T1000 (cell line): ENCODE measurements at places on chromosomes 2 and 18.

DNA sequence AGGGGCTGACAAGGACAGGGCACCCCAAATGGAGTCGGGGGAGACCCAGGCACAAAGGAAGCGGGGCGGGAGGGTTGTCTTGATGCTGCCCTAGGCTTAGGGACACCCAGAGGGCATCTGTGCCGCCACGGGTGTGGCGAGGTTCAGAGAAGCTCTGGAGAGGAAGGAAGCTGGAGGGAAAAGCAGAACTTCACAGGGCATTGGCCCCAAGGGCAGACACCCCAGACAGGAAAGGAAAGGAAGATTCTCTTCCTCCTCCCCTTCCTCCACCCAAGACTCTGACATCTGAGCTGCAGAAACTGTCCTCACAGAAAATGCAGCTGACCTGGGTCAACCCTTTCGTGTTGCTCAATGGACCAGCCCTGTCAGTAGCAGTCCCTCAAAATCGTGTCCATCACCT is 25.6 kb downstream of the DNMT3A start:
- no peak for DNase-seq

GRCh38 chr2:51350100-51350499 is 318.2 kb upstream of the NRXN1 start:
- no peak for DNase-seq

- DNase-seq, result no peak
Measured at GRCh38 chr2:17916584-17916983, 38.1 kb downstream of the KCNS3 start.

DNA sequence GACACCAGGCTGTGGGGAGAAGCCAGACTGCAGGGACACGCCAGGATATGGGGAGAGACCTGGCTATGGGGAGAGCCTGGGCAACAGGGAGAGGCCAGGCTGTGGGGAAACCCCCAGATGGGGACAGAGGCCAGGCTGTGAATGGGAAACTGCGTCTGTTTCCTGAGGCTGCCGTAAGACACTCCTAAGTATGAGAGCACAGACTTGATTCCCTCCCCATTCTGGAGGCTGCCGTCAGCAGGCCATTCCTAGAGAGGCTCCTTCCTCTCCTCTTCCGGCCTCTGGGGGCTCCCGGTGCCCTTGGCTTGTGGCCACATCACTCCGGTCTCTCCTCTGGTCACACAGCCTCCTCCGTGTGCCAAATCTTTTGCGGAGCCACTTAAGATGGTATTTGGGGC is 32.3 kb downstream of the ADI1 start:
- no peak for DNase-seq

DNA sequence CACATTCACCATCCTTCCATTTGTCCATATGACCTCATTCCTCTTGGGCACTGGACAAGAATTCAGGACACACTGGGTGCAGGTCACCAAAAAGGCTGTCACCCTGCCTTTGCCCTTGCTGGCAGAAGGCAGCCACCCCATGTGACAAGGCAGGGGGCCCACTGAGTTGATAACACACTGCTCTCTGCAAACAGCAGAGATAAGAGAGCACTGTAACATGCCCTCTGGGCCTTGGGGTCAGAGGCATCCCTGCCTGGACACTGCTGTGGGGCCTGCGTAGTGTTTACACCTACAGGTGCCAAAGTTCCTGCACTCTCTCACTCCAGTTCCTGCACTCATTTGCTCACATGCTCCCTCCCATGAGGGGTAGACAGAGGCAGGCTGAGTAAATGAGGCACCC is 344.7 kb upstream of the TCF4 start:
- no peak for DNase-seq

GRCh38 chr2:46411245-46411641 is 68.1 kb upstream of the TMEM247 start:
- DNase-seq, result no peak

- DNase-seq, result no peak
Measured at GRCh38 chr2:45438872-45439665, 172.0 kb downstream of the SRBD1 start.

DNA sequence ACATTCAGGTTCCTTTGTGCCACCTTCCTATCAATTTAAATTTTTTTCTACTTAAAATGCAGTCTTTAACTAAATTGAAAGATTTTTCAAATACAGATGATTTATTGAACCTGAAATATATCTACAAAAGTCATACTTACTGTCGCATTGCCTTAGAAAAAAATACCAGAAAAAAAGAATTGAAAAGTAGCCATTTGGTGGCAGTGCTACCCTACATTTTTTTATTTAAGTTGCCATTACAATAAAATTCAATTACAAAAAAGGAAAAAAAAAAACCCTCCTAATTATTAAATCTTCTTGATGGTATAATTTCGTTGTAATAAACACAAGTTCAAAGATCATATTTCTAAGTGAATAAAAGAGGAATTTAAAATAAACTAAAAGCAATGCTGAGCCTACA is 43.4 kb downstream of the DSC3 start:
- DNase-seq, result no peak

- no peak for DNase-seq
Measured at GRCh38 chr2:2871480-2872308, 505.9 kb downstream of the EIPR1 start.

DNA sequence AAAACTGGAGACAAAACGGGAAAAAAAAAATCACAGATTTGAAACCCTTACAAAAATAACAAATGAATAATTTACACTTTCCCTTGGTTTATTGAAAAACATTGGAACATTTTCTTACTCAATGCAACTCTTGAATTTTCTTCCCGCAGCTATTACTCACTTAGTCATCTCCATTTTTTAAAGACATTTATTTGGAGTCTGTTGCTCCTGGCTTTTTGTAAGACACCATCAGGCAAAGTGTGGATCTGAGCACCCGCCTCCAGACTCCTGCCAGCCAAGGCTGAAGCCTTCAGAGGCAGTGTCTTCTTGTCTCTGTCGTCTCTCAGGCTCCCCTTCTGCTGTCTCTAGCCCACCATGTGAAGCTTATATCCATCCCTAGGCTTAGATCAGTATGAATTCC is 46.2 kb downstream of the TRIB2 start:
- DNase-seq, result no peak

GRCh38 chr2:86671337-86671981 is 47.8 kb upstream of the RNF103 start:
- no peak for DNase-seq

- no peak for DNase-seq
Measured at GRCh38 chr2:171966235-171966634, 33.5 kb upstream of the METAP1D start.

- no peak for DNase-seq
Measured at GRCh38 chr2:102483086-102483485, 10.1 kb downstream of the SLC9A4 start.

- no peak for DNase-seq
Measured at GRCh38 chr2:64604155-64604554, 49.6 kb downstream of the SERTAD2 start.

DNA sequence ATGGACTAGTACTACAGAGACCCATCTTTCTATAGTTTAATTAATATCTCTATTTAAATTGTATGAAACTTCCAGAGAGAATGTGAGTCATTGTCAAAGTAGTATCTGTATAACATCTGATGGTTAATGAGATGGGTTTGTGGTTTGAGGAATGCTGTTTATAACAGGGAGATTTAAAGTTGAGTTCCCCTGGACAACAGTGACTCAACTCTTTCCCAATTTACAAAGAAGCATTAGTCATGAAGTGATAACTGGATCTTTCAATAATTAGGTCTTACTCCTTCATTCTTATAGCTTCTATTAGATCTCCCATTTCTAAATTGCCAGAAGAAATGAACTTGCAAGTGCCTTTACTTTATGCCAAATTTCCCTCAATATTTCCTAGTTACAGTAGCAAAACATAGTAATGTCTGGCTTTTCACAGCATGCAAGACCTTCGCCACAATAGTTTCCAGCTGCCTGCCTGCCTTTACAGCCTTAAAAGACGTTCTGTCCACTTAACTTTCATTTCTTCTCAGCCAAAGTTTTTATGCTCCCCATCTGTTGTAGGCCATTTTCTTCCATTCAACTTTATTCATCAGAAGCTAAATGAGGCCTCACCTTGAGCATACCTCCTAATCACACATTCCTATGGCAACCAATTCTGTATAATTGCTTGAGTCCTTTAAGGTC is 47.7 kb upstream of the WDR75 start:
- DNase-seq, result no peak

- DNase-seq, result no peak
Measured at GRCh38 chr2:189527812-189528592, 52.6 kb downstream of the SLC40A1 start.

DNA sequence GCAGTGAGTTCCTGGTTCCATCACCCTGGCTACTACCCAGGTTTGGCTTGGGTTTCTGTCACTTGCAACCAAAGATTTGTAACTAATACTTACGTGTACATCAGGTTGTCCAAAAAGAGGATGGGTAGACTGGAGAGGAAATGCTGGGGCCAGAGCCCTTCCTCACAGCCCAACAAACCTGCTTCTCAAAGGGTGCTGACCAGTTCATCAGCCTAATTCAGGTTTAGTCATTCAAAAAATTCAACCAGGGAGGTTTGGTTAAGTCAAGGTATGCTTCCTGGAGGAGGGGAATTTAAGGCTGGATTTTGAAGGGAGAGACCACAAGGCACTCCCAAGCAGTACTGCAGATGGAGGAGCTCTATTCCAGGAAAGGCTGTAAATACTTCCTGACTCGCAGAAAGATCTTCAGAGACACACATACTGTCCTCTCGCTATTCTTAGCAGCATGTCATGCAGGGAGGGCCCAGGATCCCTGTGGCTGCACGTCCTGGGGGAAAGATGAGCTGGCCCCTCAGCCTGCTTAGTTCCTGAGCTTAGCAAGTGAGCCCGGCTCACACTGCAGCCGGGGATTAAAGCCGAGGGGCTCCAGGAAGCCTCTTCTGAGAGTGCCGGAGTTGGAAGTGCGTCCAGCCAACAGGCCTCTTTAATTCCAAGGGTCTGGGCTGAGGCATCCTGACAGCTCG is 40.0 kb upstream of the BIN1 start:
- DNase-seq, result no peak

DNA sequence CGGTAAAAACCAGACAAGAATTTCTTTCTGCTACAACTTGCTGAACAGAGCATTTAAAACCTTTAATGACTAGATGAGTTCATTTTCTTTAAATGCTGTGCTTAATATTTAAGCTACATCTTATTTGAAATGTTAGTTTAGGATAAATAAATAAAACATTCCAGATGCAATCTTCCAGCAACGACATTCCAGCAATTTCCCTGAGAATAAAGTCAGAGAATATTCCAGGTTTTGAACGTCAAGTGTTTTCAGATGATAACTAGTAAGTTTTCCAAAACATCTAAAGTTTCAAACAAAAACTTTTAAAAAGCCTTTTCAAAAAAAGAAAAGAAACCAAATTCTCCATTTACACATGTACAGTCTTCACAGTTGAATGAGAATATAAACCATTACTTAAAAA is 104.8 kb downstream of the PPP1R1C start:
- DNase-seq, result no peak

DNA sequence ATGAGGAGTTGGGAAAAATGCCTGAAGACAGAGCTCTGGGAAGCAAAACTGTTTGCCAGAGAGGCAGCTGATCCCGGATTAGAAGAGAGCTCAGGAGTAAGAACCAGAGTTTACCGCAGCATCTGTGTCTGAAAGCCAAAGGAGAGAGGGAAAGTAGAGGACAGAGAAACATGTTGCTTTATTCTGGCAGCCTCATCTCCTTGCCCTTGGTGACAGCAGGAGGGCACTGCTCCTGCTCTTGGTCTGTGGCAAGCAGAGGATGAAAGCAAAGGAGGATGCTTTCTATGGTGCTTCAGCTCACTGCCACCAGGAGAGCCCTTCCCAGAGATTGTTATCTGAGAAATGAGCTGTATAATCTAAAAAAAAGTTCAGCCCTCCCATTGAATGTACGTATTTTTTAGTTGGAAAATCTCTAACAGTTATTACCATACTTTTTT is 7.7 kb downstream of the SLC1A4 start:
- no peak for DNase-seq

- DNase-seq, result no peak
Measured at GRCh38 chr18:55515941-55516710, 71.9 kb downstream of the TCF4 start.

DNA sequence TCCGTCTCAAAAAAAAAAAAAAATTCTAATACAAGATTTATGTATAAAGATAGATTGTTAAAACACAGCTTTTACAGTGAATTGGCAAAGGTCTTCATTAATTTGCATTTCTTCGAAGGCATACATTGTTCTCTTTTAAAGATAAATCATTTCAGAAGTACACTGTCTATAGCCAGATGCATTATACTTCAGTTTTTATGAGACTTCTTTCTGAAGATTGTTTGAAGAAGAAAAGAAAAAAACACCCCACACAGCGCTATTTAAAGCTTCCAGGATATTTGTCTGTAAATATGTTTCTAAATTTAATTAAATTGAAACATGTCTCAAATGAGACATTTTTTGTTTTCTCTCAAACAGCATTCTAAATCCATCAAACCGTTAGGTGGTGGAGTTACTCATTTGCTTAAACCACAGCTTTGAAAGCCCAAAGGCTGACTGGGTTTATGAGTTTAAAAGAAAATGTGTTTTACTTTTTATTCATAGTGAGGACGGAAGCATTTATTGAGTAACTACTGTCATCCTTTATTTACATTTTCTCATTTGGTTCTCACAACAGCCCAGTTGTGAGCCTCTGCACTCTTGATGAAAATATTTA is 42.4 kb upstream of the C1GALT1C1L start:
- no peak for DNase-seq

DNA sequence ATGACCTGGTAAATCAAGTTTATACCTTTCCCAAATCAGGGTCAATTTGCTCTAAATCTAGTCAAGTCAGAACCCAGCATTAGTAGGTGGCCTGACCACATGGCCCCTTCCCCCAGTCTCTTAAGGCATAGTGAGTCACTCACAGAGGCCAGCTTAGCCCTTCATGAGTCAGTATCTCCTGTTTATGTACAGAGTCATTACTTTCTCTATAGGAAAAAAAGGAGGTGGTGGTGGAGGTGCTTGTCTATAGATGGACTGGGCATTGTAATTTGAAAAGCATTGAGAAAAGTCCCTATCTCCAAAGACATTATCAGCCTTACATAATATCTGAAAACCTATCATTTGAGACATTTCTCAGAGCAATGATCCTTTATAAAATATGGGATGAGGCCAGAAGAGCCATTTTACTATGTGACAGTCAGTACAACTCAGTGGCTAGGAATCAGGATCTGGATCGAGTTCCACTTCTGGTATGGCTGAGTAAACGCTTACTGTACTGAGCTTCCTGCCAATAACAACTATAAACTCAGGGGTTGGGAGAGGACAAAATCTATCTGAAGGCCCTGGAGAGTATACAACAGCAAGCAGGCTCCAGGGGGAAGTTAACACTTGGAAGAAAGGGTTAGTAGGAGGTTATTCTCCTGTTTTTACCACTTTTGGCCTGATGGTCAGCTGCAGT is 22.5 kb upstream of the SIGLEC15 start:
- DNase-seq, result peak; percentile 42

DNA sequence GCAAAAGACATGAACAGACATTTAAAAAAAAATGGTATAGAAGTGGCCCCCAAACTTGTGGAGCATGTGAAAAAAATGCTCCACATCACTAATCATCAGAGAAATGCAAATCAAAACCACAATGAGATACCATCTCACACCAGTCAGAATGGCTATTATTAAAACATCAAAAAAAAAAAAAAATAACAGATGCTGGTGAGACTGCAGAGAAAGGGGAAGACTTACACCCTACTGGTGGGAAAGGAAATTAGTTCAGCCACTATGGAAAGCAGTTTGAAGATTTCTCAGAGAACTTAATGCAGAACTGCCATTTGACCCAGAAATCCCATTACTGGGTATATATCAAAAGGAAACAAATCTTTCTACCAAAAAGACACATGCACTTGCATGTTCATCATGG is 164.8 kb downstream of the RIT2 start:
- no peak for DNase-seq
